Activated CD8-positive, alpha-beta T cell treated with anti-CD3 and anti-CD28 coated beads, Interleukin-2, amount 10 ng/mL, durations not matched to agents 7 days and 5 days (primary cell): ENCODE measurements at places on chromosomes 7 and 10. TPM values are rescaled to one million over a fixed set of nuclear protein-coding genes. Genes with fewer than 3 reads are reported as not detected.

- H3K4me3 ChIP-seq = no peak overlapping the region
- no peak for DNase-seq
- no peaks in the 10 kb centered on the region for H3K27me3 ChIP-seq
- H3K27ac ChIP-seq = no peak overlapping the region
- H3K36me3 ChIP-seq = no peaks in the 10 kb centered on the region
Observed at GRCh38 chr10:54682554-54682953, 118.5 kb downstream of the PCDH15 start.

- H3K4me1 ChIP-seq = peaks cover 58% of the 10 kb centered on the region
- no peak for DNase-seq
- H3K27ac ChIP-seq = no peak overlapping the region
- H3K27me3 ChIP-seq = no peaks in the 10 kb centered on the region
Observed at GRCh38 chr7:149855361-149856305, 17.5 kb downstream of the ZNF862 start.

DNA sequence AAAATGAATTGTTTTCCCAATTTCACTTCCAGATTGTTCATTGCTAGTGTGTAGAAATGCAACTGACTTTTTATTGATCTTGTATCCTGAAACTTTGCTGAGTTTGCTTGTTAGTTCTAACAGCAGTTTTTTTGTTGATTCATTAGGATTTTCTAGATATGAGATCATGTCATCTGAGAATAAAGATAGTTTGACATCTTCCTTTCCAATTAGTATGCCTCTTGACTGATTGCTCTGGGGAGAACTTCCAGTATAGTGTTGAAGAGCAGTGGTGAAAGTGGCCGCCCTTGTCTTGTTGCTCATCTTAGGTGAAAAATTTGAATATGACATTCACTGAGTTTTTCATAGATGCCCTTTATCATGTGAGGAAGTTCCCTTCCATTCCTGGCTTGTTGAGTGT is 11.9 kb upstream of the SUN1 start:
- H3K27ac ChIP-seq = no peak overlapping the region
- H3K27me3 ChIP-seq = peaks cover 7% of the 10 kb centered on the region
- peaks cover 27% of the 10 kb centered on the region for H3K4me1 ChIP-seq

GRCh38 chr7:70680306-70680705 is 451.6 kb upstream of the GALNT17 start:
- no peak overlapping the region for H3K4me3 ChIP-seq
- H3K27ac ChIP-seq = no peak overlapping the region
- no peak for DNase-seq
- H3K36me3 ChIP-seq = no peaks in the 10 kb centered on the region
- H3K4me1 ChIP-seq = peaks cover 60% of the 10 kb centered on the region

The CRYGN gene
- total RNA-seq = 0.50 TPM
